ENCODE measurements at places on chromosomes 16 and 17.

DNA sequence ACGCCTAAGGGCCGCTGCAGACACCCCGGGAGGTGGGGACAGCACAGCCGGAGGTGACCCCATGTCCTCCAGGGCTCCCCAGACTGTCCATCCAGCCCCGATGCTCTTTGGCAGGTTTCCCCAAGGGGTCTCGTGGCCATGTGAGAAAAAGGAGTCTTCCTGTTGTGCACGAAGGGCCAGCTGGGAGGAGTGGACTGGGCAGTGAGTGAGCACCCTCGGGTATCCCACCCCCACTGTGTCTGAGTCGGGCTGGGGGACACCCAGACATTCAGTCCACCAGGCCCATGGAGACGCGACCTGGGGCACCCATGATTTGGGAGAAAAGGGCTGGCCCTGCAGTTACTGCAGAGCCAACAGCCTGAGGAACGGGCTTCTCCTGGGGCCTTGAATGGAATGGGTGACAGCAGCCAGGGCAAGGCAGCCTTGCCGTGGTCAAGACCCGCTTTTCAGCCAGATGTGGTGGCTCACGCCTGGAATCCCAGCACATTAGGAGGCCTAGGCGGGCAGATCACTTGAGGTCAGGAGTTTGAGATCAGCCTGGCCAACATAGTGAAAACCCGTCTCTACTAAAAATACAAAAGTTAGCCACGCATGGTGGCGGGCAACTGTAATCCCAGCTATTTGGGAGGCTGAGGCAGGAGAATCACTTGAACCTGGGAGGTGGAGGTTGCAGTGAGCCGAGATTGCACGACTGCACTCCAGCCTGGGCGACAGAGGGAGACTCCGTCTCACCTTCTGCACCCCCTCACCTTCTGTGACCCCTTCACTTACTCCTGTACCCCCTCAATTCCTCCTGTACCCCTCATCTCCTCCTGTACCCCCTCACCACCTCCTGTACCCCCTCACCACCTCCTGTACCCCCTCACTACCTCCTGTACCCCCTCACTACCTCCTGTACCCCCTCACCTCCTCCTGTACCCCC lies 24.1 kb upstream of the CAPN15 start:
- DNase-seq = no peak

GRCh38 chr16:52816993-52817392 lies 235.7 kb downstream of the CHD9NB start:
- DNase-seq = no peak

GRCh38 chr17:16418685-16419068 lies 3.3 kb downstream of the TRPV2 start:
- DNase-seq = no peak

GRCh38 chr17:41654678-41655607 lies 30.6 kb upstream of the KRT17 start:
- DNase-seq = no peak

GRCh38 chr17:76581515-76581914 lies 4.1 kb downstream of the ST6GALNAC2 start:
- no peak for DNase-seq

DNA sequence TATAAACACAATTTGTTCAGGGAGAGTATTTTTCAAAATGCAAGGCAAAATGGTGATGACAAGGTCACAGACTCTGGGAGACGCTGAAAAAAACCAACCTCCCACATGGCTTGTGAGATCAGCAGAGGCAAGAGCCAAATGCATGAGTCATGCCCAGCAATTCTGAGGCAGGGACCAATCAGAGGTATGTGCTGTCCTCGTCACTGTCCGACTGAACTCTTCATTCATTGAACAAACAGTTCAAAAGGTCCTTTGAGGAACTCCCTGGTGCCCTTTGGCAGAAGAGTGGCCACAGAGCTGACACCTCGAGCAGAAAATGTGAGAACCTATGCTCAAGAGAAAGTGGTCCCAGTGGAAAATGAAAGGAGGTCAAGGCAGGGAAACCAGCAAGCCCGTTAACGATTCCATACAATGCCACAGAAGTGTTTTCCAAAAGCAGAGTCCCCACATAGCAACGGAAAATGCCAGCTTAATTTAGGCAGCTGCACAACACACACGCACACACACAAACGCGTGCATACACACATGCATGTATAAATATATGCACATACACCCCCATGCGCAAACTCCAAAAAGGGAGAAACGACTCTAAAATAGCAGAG lies 50.9 kb downstream of the CDH11 start:
- no peak for DNase-seq

- no peak for DNase-seq
Observed at GRCh38 chr16:68046106-68046505, 23.0 kb downstream of the DUS2 start.

DNA sequence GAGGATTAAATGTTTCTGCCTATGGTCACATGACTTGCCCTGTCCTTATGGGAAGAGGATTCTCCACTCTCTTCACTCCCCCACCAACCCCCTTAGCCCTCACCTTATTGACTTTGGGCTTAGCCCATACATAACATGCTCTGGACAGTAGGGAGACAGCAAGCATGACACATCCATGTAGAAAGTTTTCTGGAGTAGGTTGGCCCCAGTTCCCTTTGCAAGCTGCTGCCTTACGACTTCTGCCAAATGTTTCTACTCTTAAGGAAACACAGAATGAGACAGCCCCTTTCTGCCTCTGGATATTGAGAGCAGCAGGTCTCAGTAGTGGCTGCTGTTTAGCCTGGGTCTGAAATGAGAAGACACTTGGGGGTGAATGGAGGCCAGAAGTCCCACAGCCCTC lies 282.2 kb downstream of the MAP2K6 start:
- DNase-seq = no peak

DNA sequence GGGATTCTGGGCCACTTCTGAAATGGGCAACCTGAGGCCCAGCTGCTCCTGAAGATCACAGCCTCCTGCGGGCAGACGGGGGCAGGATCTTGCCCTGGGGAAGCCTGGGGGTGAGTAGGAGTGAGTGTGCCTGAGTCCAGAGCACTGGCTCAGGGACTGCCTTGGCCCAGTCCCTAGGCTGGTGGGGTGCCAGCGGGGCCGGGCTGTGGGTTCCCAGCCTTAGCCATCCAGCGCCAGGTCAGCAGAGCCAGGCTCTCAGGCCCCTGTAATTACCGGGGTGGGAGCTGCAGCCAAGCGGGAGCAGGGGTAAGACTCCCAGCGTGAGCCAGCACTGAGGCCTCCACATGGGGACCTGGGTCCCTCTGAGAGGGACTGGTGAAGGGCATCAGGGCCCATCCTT lies 8.2 kb downstream of the SPNS2 start:
- DNase-seq = no peak

DNA sequence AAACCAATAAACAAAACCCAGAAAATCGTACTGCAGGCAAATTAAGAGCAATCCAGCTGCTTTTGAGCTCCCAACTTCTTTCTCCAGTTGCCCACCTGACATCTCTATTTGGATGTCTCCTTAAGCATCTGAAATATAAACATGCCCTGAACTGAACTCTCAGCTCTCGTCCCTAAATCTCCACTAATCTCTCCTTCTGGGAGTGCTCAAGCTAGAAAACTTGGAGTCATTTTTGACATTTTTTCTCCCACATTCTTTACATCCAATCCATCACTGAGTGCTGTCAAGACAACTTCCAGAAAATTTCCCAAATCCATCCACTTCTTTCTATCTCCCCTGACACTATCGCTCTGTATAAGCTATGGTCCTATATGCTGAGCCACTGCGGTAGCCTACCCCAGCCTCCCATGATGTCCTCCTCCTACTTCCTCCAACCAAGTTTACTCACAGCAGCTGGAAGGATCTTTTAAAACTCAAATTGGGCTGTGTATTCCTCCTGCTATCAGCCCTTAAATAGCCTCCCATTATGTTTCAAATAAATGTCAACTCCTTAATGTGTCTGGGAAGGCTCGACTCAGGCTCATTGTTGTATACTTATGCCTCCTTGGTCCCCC lies 53.1 kb downstream of the HS3ST3B1 start:
- no peak for DNase-seq

- no peak for DNase-seq
Observed at GRCh38 chr17:30310562-30310961, 18.8 kb upstream of the BLMH start.

- no peak for DNase-seq
Observed at GRCh38 chr17:32565401-32565800, 78.6 kb downstream of the CDK5R1 start.

- no peak for DNase-seq
Observed at GRCh38 chr17:82106688-82107305, 8.8 kb upstream of the FASN start.

GRCh38 chr16:69150146-69150865 lies 17.9 kb downstream of the UTP4 start:
- DNase-seq = no peak

- no peak for DNase-seq
Observed at GRCh38 chr16:28846933-28847273, 755 bp upstream of the TUFM start.

DNA sequence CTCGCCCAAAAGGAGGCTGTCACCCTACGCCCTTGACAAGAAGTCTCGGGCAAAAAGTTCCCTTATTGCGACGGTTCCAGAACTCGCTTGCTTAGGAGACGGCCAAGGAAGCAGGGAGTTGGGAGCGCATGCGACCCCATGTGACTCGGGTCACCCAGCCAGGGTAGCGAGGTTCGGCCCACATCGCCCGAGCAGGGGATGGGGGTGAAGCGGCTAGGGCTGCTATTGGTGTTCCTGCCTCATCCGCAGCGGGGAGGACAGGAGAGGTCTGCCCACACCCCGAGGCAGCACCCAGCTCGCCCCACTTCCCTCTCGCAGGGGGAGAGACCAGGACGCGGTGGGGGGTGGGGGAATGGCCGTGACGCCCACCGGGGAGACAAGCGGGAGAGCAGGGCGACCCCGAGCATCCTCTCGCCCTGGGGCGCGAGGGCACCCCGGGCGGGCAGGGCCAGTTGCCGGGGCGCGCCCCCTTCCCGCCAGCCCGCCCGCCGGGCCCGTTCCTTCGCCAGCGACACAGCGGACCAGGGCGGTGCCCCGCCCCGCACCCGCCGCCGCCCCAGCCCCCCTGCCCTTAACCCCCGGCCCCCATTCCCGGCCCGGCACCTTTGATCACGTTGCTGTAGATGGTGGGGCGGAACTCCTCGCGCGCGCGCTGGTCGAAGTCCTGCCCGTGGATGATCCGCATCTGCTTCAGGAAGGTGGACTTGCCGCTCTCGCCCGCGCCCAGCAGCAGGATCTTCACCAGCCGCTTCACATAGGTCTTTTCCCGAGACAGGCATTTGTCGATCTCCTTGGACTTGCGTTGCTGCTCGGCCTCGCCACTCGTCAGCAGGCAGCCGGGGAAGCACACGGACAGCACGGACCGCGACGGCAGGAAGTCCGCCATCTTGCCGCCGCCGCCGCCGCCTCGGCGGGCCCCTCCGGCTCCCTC lies 567 bp downstream of the GNA13 start:
- no peak for DNase-seq

- DNase-seq = no peak
Observed at GRCh38 chr16:55735120-55735781, 79.5 kb downstream of the SLC6A2 start.

GRCh38 chr17:78559749-78560368 lies 17.3 kb downstream of the DNAH17 start:
- no peak for DNase-seq

DNA sequence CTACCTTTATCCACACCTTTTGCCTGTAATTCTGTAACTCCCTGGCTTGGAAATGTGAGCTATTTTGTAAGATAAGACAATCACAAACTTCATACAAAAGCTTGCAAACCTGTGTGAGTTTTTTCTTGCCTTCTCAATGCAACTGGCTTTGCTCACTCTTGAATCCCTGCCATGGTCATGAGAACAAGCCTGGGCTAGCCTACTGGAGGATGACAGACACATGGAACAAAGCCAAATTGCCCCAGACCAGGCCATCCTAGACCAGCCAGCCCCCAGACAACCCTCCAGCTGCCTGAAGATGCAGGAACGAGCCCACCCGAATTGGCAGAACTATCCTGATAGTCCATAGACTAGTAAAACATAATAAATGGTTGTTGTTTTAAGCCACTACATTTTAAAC lies 466.6 kb upstream of the ERCC4 start:
- no peak for DNase-seq

DNA sequence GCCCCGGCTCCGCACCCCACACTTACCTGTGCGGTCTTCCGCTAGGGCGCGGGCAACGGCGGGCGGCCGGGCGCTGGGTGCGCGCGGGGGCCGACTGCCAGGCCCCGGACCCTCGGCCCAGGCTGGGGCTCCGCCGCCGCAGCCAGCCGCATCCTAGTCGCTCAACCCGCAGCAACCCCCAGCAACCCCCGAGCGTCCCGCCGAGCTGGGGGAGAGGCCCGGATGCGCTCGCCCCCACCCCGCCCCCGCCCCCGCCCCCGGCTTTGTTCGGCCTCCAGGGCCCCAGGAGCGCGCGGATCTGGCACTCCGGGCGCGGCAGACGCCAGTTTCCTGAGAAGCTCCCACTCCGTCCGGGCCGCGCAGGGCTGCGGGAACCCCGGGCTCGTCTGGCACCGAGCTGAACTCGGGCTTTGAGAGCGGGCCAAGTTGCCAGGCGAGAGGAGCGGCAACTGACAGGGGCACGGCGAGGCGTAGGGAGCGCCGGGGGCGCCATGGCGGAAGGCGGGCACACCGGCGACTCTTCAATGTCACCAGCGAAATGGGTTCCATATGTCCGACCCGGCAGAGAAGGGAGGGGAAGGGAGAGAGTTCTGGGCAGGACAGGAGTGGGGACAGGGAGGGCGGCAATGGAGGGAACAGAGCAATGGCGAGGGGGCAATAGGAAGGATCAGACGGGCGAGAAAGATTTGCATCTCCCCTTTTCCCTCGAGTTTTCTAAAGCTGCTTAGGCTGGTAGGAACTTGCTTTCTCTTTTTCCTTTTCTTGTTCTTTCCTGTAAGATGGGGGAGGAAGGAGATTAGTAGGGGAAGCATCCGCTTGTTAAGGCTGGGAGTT lies 13.7 kb downstream of the HOXB4 start:
- no peak for DNase-seq

DNA sequence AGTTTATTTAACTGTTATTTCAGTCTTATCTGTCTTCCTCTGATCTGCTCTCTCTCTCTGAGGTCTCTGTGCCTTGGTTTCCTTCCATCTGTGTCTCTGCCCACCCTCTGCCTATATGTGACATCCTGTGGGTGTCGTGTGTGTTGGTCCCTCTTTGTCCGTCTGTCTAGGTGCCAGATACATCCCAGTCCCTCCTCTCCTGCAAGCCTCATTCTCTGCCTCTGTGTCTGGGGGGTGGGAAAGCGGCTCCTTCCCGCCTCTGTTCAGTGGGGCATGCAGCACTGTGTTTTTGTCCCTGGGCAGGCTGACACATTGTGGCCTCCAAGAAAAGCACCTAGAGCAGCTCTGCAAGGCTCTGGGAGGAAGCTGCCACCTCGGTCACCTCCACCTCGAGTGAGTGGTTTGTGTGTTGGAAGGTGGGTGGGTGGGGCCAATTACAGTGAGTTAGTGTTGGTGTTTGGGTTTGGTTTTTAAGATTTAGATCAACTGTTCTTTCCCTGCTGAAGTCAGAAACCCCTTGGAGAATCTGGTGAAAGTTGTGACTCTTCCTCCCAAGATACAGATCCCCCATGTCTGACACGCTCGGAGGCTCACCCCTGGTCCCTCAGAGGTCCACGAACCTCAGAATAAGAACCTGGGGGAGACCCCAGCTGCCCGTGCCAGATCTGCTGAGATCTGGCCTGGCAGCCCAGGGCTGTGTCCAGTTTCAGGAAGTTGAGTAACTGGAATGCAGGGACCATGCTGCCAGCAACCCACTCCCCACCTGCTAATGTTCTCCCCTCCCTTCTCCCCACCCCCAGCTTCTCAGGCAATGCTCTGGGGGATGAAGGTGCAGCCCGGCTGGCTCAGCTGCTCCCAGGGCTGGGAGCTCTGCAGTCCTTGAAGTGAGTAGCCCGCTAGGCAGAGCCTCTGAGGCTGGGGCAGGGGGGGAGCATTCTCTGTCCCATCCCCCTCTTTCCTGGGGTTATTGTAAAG lies 50.9 kb upstream of the CPNE2 start:
- DNase-seq = no peak

Measured in omental fat pad (tissue), 4 donors.